Activated CD4-positive, alpha-beta T cell treated with anti-CD3 and anti-CD28 coated beads for 36 hours (primary cell): ENCODE measurements at places on chromosomes 7 and 10.

- peak overlapping the region; percentile 86 for H3K27ac ChIP-seq
- no peaks in the 10 kb centered on the region for H3K27me3 ChIP-seq
- peak; percentile 30 for DNase-seq
- peak overlapping the region; percentile 72 for H3K4me3 ChIP-seq
Measured at GRCh38 chr7:139830782-139831501, 1.9 kb downstream of the TBXAS1 start.

DNA sequence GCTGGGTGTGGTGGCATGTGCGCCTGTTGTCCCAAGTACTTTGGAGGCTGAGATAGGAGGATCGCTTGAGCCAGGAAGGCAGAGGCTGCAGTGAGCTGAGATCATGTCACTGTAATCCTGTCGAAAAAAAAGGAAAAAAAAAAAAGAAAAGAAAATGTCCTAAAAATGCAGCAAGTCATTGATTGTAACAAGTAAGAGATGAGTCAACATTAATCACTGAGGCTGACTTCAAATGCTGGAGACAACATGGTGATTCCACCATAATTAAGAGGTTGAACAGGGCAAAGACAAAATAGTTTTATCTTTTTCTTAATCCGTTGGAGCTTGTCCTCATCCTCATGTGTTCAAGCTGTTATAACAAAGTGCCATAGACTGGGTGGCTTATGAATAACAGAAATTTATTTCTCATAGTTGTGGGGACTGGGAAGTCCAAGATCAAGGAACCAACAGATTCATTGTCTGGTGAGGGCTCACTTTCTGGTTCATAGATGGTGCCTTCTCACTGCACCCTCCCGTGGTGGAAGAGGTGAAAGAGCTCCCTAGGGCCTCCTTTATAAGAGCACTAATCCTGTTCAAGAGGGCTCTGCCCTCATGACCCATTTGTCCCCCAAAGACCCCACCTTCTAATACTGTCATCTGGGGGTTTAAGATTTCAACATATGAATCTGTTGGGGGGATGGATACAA lies 60.3 kb downstream of the TBXAS1 start:
- H3K4me3 ChIP-seq: no peak overlapping the region
- H3K4me1 ChIP-seq: no peaks in the 10 kb centered on the region
- no peak overlapping the region for H3K27ac ChIP-seq
- no peaks in the 10 kb centered on the region for H3K27me3 ChIP-seq

- DNase-seq: peak; percentile 31
- H3K4me3 ChIP-seq: no peak overlapping the region
- no peak overlapping the region for H3K27ac ChIP-seq
- no peaks in the 10 kb centered on the region for H3K27me3 ChIP-seq
- peaks cover 7% of the 10 kb centered on the region for H3K4me1 ChIP-seq
Measured at GRCh38 chr10:17109475-17110207, 20.0 kb downstream of the CUBN start.

- peaks cover 2% of the 10 kb centered on the region for H3K27me3 ChIP-seq
- no peak overlapping the region for H3K4me3 ChIP-seq
- no peak overlapping the region for H3K27ac ChIP-seq
Measured at GRCh38 chr7:106375499-106375898, 90.7 kb upstream of the NAMPT start.
